ENCODE measurements at places on chromosomes 3 and 15.

DNA sequence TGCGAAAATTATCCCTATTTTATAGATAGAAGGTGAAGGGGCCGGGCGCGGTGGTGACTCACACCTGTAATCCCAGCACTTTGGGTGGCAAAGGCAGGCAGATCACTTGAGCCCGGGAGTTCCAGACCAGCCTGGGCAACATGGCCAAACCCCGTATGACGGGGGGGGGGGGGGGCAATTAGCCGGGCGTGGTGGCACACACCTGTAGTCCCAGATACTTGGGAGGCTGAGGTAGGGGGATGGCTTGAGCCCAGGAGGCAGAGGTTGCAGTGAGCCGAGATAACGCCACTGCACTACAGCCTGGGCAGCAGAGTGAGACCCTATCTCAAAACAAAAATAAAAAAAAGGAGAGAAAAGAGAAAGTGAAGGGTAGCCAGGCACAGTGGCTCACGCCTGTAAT lies 1.4 kb downstream of the AAGAB start:
- no peak for DNase-seq

GRCh38 chr15:77798151-77798835 lies 165.6 kb upstream of the LINGO1 start:
- no peak for DNase-seq

DNA sequence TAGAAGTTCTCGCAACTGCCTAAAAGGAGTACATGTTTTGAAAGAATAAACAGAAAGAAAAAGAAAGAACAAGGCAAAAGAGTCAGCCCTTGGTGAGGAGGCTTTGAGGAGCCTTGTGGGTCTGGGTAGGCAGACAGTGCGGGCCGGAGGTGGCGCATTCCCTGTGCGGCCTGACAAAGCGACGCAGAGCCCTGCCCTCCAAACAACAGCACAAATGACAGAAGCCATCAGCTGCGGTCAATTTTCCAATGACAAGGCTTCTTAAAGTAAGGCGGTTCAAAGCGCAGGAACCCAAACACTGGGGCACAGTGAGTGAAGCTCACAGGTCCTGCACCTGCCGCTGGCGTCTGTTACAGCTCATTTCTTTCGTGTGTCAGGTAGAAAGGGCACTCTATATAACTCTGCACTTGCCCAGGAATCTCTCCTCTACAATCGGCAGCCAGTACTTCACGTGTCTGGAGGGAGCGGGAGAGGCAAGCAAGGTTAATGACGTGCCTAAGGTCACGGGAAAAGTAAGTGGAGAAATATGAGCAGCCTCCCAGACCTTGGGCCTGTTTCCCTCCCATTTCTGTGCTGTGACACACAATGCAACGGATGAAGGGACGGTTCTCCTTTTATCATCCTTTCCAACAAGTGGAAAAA lies 178.1 kb downstream of the OPA1 start:
- no peak for DNase-seq

- no peak for DNase-seq
These were observed 282.5 kb upstream of the STT3B start for GRCh38 chr3:31250116-31250777.

- no peak for DNase-seq
These were observed 147.4 kb upstream of the UMPS start for GRCh38 chr3:124582621-124583395.

DNA sequence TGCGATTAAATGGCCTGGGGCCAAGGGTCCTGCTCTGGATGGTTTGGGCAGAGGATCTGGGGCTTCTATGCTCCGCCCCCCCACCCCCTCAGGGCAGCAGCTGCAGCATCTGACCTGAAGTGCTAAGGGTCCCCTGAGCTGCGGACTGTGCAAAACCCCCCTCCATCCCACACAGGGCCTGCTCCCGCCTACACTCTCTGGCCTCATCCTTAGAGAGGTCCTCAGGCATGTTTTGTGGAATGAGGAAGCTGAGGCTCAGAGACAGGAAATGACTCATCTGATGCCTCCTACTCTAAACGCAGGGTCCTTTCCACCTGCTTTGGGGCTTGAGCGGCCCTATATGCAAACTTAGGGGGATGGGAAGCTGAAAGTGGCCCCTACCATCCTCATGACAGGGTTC lies 59.5 kb upstream of the CTSH start:
- DNase-seq: no peak

- no peak for DNase-seq
These were observed 112.4 kb upstream of the CCDC54 start for GRCh38 chr3:107264888-107265287.

- DNase-seq: no peak
These were observed 98.1 kb upstream of the BFSP2 start for GRCh38 chr3:133301731-133302130.

GRCh38 chr3:133998691-133999241 lies 31.0 kb downstream of the SLCO2A1 start:
- DNase-seq: no peak

- DNase-seq: no peak
These were observed 83.3 kb downstream of the MEX3B start for GRCh38 chr15:81962482-81962881.

- DNase-seq: no peak
These were observed 104.4 kb upstream of the C2CD4B start for GRCh38 chr15:62269504-62269903.

DNA sequence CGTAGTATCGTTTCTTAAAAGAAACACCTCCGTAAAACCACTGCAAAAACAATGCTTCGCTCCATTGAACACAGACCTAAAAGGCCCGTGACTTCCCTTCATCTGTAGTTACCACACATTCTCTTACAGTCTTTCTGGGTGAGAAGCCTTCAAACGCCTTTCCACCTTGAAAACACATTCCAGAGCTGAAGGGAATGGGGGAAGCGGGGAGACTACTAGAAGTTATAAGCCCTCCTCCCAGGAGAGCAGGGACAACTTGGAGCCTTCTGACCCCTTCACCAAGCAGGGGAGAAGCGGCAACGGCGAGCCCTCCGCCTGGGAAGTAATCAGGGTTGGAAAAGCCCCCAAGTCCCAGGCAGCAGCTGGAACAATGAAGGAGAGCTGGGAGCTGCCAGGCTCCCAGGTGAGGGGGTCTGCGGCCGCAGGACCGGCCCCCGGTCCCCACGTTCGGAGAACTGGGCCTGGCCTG lies 461 bp downstream of the SECISBP2L start:
- no peak for DNase-seq

- DNase-seq: no peak
These were observed 841.3 kb downstream of the ROBO1 start for GRCh38 chr3:78926523-78926922.

GRCh38 chr3:26712211-26713026 lies 89.8 kb downstream of the LRRC3B start:
- no peak for DNase-seq

DNA sequence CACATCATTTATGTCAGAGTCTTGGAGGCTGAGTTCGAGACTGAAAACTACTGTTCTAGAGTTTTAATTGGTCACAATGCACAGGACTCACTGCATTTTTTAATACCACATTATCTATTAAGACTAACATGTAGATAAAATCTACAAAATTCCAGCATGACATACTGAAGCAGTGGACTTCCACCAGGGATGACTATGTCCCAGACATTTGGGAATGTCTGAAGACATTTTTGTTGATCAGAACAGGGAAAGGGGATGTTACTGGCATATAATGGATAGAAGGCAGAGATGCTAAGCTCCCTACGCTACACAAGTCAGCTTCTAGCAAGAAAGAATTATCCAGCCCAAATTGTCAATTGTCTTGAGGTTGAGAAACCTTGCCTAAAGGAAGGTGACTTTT lies 419.0 kb upstream of the TGFBR2 start:
- no peak for DNase-seq

GRCh38 chr3:110327870-110328269 lies 743.7 kb upstream of the NECTIN3 start:
- DNase-seq: no peak

DNA sequence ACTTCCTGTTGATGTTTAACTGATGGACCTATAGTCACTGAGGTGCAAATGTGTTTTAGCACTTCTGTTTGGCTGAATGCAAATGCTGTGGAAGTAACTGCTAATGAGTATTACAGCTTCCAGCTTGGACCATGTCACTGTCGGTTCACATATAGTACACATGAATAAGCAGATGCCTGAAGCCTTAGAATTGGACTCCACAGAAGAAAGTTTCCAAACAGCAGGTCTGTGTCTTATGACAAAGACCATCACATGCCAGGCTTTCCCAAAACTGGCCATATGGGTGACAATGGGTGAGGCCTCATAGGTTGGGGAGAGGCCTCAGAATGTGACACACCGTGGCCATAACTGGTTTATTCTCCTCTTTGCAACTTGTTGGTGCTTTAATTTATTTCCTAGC lies 241.8 kb downstream of the WNT5A start:
- DNase-seq: no peak

DNA sequence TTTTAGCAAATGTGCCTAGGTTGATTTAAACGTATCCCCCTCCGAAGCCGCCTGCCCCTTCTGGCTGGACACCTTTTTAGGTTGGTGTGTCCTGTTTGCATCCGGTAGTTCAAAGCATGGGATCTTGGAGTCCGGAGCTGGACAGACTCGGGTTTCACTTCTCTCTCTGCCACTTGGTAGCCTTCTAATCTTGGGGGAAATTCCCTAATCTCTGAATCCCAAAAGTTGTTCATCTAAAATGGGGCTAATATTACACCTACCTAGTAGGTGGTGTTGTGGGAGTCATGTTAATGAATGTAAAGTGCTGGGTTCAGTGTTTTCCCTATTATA lies 760 bp downstream of the FANCI start:
- DNase-seq: no peak

DNA sequence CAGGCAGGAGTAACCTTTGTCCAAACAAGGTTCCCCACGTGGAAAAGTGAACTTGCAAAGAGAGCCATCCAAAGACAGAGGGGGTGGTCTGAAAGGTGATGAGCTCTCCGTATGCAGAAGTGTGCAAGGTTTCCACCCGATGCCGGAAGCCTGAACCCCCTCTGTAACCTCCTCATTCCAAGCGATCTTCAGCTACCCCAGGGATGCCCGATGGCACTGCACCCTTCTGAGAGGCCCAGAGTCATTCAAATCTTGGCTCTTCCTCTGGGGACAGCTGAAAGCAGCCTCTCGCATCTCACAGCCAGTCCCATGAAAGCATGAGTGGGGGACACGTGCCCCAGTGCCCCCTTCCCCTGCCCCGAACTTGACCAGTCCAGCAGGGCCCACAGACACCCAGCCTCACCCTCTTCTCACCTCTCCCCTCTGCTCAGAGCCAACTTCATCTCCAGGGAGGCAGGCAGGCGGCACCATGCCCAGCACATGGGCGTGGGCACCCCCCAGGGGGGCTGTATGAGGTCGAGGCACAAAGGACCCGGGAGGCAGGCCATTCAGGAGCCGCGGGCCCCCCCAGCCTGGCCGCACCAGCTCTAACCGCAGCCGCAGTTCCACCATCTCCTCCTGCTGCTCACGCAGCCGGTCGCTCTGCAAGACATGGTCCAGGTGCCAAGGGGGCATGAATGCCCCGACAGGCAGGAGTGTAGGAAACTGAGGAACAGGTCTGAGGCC lies 8.7 kb downstream of the KIF7 start:
- DNase-seq: no peak

DNA sequence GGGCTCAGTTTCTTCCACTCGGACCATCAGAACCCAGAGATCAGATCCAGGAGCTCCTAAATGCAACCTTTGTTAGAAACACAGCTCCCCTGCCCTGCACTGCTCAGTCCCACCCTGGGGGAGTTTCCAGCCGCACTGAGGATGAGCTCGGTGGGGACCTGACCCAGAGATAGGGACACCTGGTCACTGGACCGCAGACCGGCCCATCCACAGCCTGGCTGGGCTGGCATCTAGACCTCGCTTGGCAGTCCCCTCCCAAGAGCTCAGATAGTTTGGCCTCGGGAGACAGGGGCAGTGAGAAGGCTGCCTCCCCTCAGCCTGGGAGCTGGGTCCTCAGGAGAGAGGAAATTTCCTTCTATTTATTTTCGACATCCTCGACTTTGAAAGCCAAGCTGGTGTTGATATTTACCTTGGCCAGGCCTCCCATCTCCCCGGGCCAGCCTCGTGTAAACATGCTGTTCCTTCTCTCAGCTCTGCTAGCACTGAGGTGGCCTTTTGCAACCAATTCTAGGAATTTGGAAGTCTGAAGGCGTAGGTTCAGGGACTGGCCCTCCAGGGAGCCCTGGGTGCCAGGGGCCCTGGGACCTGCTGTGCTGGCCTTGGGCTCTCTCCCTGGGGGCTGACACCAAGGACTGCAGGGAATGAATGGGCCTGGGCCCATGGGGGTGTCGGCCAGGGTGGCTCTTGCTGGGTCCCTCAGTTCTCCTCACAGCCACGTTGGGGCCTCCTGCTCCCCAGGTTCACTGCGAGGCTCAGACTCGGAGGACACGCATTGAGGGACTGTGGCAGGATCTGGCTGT lies 90.1 kb downstream of the VGLL4 start:
- DNase-seq: no peak

DNA sequence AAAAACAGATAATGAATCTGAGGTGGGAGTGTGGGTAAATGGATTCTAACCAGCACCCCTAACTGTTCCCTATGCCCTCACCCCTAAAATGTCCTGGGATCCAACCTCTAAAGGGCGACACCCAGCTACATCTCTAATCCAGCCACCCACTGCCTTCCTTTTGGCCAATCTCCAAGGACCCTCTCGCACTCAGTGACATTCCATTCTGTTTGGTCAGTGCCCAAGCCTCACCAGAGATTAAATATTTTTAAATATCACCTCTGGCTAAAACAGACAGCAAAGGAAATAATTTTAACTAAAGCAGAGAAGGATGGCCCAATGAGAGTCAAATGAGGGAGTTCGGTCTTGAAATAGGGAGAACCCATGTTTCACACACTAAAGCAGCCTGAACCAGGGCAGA lies 19.9 kb upstream of the SCN10A start:
- DNase-seq: no peak

- no peak for DNase-seq
These were observed 642.9 kb upstream of the KCNMB2 start for GRCh38 chr3:177893331-177893730.

- DNase-seq: no peak
These were observed 3.7 kb downstream of the SEMA3G start for GRCh38 chr3:52441091-52441771.

- DNase-seq: no peak
These were observed 32.5 kb upstream of the CD47 start for GRCh38 chr3:108123326-108123725.

DNA sequence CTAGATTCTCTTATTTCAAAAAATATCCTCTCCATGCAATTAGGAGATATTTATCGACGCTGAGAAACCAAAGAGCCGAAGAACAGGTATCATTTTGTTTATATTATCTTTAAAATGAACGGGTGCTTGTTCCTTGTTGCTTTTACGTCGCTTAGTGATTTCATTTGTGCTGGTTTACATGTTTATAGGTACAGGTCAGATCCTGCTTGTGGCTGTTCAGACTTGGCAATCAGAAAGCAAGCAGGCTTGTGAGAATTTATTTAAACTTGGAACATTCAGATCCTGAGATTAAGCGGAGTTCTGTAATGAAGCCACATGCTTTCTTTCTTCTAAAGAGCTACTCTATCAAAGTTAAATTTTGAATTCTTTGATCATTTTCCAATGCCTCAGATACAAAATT lies 43.0 kb upstream of the ATP2C1 start:
- DNase-seq: no peak

GRCh38 chr3:163368168-163368567 lies 1710.1 kb downstream of the SI start:
- no peak for DNase-seq

All from keratinocyte (primary cell).